ENCODE measurements at places on chromosomes 1 and 21.

DNA sequence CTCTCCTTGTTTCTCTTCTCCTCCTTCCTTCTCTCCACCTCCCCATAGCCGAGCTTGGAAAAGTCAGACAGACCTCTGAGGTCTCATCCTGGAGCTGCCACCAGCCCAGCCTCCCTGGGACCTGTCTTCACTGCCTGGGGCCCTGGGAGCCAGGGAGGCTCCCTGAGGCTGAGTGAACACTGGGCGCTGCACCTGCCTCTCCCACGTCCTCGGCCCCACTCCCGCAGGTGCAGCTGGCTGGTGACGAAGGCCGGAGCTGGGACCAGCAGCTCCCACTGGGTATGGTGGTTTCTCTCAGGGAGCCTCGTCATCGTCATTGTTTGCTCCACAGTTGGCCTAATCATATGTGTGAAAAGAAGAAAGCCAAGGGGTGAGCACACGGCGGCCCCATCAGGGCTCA, 5.3 kb downstream of the TNFRSF14 start:
- no peak overlapping the region for H3K27ac ChIP-seq
- no peaks in the 10 kb centered on the region for H3K36me3 ChIP-seq
- peaks cover 8% of the 10 kb centered on the region for H3K4me1 ChIP-seq
- H3K27me3 ChIP-seq: no peaks in the 10 kb centered on the region
- no peak overlapping the region for H3K4me3 ChIP-seq
- no peak for DNase-seq

DNA sequence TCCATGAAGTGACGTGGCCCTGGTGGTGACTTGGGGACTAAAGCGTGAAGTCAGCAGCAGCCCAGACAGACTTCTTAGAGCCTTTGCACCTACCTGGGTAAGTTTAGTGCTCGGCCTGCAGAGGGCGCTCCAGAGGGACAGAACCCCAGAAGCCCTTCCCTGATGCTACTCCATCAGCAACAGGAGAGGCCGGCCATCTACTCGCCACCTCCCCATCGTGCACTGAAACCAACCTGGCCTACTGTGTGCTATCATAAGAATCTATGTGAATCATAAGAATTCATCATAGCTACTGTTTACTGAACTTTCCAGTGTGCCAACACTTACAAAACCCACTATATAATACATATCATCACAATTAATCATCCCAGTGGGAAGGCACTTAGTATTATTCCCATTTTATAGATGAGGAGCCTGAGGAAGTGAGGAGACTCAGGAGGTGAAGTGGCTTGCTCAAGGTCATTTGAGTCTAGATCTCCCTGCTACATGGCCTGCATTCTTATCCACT, 7.9 kb upstream of the EDN2 start:
- H3K36me3 ChIP-seq: no peaks in the 10 kb centered on the region
- H3K27me3 ChIP-seq: no peaks in the 10 kb centered on the region
- no peak for DNase-seq
- no peak overlapping the region for H3K4me3 ChIP-seq

DNA sequence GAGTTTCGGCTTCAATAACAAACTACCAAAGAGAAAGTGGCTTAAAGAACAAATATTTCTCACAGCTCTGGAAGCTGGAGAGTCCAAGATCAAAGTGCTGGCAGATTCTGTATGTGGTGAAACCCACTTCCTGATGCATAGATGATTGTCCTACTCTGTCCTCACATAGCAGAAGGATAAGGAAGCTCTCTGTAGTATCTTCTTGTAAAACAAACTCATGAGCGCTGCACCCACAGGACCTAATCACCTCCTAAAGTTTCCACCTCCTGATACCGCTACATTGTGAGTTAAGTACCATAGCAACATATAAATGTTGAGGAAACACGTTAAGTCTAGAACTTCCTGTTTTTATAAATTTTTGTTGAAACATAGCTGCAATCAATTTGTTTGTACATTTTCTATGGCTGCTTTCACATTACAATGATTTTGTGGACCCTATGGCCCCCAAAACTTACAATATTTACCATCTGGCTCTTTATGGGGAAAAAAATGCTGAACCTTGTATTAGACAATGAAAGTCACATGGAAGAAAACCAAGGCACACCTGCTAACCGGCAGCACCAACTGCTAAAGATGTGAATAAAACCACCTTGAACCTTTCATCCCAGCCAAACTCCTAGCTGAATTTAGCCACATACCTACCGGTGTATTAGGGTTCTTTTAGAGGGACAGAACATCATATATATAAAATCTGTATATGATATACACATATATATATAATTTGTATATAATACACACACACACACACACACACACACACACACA, 1423.4 kb downstream of the NCAM2 start:
- H3K4me1 ChIP-seq: no peaks in the 10 kb centered on the region
- no peak for DNase-seq
- H3K27me3 ChIP-seq: no peaks in the 10 kb centered on the region
- H3K27ac ChIP-seq: no peak overlapping the region
- no peak overlapping the region for H3K4me3 ChIP-seq
- no peaks in the 10 kb centered on the region for H3K36me3 ChIP-seq

DNA sequence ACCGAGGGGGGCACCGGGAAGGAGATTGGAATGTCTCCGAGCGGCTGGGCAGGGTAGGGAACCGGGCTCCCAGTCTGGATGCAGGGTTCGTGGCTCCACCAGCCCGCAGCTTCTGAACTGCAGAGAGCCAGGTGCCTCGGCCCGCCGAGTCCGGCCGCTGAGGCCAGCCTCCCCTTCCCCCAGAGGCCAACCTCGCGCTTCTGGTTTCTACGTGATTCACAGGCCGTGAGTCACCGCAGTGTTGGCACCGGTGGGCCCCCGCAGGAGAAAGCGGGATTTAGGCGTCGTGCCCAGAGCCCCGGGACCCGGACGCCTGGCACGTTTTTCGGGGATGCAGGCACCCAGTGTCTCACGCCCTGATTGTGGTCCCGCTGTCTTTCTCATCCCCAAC, 458 bp downstream of the CRABP2 start:
- H3K27ac ChIP-seq: peak overlapping the region; percentile 93
- H3K27me3 ChIP-seq: no peaks in the 10 kb centered on the region
- peaks cover 70% of the 10 kb centered on the region for H3K4me1 ChIP-seq
- DNase-seq: no peak
- peak overlapping the region; percentile 84 for H3K4me3 ChIP-seq
- no peaks in the 10 kb centered on the region for H3K36me3 ChIP-seq

DNA sequence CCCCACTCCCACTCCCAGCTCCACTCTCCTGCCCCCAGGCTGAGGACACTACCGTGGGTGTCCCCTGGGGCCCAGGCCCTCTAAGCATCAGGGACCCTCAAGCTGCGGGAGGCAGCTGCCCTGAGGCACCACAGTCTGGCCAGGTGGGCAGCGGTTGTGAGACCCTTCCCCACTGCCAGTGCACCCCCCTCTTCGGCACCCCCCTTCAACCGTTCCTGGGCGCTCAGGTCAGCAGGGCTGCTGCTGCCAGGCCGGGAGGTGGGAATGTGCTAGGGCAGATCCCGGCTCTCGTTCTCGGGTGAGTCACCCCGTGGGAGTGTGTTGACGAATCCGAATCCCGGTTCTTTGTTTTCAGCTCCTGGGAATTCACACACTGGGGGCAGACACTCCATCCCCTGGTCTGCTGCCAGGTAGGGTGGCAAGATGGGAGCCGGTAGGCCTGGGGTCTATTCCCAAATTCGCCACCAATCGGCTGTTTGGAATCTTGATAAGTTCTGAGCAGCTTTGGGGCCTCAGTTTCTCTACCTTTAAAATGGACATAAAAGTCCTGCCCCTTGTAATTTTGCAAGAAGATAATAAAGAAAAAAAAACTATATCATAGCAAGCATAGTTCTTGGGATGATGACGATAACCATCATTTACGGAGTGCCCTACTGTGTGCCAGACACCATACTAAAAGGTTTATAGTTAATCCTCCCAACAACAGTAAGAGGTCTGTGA, 28.5 kb upstream of the CASZ1 start:
- H3K36me3 ChIP-seq: no peaks in the 10 kb centered on the region
- no peak for DNase-seq
- H3K27me3 ChIP-seq: no peaks in the 10 kb centered on the region
- H3K27ac ChIP-seq: no peak overlapping the region

DNA sequence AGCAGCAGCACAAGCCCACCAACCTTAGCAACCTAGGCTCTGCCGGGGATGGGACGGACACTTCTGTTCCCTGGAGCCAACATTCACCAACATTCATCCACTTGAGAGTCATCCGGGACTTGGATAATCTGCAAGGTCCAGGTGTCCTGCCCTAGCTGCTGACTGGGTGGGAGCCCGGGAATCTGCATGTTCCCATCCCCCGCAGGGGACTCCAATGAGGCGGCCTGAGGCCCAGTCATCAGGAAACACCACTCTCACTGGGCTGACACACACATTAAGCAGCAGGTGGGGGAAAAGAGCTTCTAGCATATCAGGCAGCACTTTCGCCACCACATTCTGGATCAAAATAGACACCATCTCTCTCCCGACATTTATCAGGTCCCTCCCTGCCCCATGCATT, 38.4 kb upstream of the CCSAP start:
- H3K4me1 ChIP-seq: peaks cover 5% of the 10 kb centered on the region
- no peak overlapping the region for H3K27ac ChIP-seq
- no peak for DNase-seq
- no peak overlapping the region for H3K4me3 ChIP-seq

GRCh38 chr1:165025805-165026204, 330.7 kb downstream of the LMX1A start:
- H3K4me1 ChIP-seq: no peaks in the 10 kb centered on the region
- no peak for DNase-seq
- H3K27me3 ChIP-seq: no peaks in the 10 kb centered on the region
- no peak overlapping the region for H3K4me3 ChIP-seq
- H3K27ac ChIP-seq: no peak overlapping the region

- H3K4me1 ChIP-seq: no peaks in the 10 kb centered on the region
- H3K4me3 ChIP-seq: no peak overlapping the region
Observed at GRCh38 chr1:221888218-221888617, 146.3 kb upstream of the DUSP10 start.

DNA sequence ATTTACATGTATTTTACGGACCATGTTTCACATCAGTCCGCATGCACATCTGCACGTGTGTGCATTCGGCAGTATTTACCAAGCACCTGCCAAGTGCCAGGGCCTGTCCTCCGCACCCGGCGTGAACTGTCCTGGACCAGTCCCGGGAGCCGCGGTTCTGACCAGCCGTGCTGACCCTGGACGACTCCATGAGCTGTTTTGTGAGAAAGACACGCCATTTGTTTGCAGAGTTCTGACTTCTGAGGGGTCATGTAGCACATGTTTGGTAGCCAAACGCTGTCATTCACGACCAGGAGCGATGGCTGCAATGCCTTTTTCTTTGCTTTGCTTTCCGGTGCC, 3.3 kb upstream of the OLIG2 start:
- H3K27me3 ChIP-seq: peaks cover 2% of the 10 kb centered on the region
- DNase-seq: no peak
- no peaks in the 10 kb centered on the region for H3K36me3 ChIP-seq
- H3K4me3 ChIP-seq: no peak overlapping the region
- H3K4me1 ChIP-seq: no peaks in the 10 kb centered on the region

GRCh38 chr1:185663771-185664296, 70.4 kb upstream of the HMCN1 start:
- peak overlapping the region; percentile 61 for H3K27ac ChIP-seq
- no peak for DNase-seq
- no peaks in the 10 kb centered on the region for H3K36me3 ChIP-seq
- no peak overlapping the region for H3K4me3 ChIP-seq
- H3K4me1 ChIP-seq: no peaks in the 10 kb centered on the region
- H3K27me3 ChIP-seq: no peaks in the 10 kb centered on the region

GRCh38 chr1:78911956-78912880, 94.3 kb downstream of the ADGRL4 start:
- no peak overlapping the region for H3K4me3 ChIP-seq
- H3K36me3 ChIP-seq: no peaks in the 10 kb centered on the region
- H3K4me1 ChIP-seq: no peaks in the 10 kb centered on the region
- no peak for DNase-seq

DNA sequence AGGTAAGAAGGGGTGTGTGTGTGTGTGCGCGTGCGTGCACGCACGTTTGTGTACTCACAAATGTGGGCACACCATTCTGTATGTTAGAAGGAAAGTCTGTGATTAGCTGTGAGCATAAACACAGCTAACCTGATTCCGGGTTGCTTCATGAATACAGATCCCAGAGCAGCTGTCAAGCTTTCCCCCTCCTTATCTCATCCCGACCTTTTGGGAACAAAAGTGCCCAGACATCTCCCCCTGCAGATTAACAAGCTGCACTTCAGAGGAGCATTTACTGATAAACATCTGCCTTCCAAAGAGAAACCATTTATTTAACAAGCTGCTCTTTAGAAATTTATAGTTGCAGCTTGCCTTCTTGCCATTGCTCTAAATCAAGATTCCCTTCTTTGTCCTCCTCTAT, 97.0 kb downstream of the MT1HL1 start:
- H3K4me3 ChIP-seq: no peak overlapping the region
- H3K27me3 ChIP-seq: 0 out of 2 replicates have a peak, but pooled peaks cover 2% of the 10 kb centered on the region
- H3K27ac ChIP-seq: no peak overlapping the region
- no peak for DNase-seq

- H3K4me1 ChIP-seq: no peaks in the 10 kb centered on the region
- H3K4me3 ChIP-seq: no peak overlapping the region
- peak; percentile 10 for DNase-seq
Observed at GRCh38 chr1:37602750-37603694, 7.3 kb upstream of the GNL2 start.

DNA sequence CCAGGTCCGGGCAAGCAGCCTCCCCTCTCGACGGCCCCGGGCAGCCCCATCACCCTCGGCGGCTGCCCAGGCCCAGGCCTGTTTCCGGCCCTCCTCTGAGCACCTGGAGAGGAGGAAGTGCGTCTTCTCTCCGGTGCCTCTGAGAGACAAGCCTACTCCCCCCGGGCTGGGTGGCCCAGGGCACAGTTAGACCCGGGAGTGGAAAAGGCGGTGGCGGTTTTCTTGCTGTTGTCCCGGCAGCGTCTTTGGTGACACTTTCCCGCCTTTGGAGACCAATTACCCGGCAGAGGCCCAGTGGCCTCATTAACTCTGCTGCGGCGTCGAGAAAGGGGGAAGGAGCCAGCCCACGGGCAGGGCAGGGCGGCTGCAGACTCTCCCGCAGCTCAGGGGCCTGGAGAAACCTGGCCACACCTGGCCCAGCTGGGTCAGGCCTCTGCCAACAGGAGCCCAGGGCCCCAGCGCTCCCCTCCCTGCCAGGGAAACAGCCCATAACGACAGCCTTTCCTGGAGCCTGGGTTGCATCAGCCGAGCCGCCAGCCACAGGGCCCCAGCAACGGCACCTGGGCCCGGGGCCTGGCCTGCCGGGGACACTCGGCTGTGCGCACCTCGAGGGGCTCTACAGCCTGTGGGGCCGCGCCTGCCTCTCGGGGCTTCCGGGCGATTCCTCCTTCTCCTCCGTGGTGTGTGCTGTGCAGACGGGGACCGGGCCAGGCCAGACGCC, 28.4 kb upstream of the C1orf159 start:
- H3K27me3 ChIP-seq: no peaks in the 10 kb centered on the region
- H3K4me3 ChIP-seq: no peak overlapping the region
- no peaks in the 10 kb centered on the region for H3K36me3 ChIP-seq

GRCh38 chr1:165306543-165307434, 49.7 kb downstream of the LMX1A start:
- no peaks in the 10 kb centered on the region for H3K27me3 ChIP-seq
- DNase-seq: no peak
- H3K4me3 ChIP-seq: no peak overlapping the region
- H3K27ac ChIP-seq: no peak overlapping the region
- H3K36me3 ChIP-seq: no peaks in the 10 kb centered on the region

- H3K4me1 ChIP-seq: peaks cover 4% of the 10 kb centered on the region
- no peak for DNase-seq
- peaks cover 6% of the 10 kb centered on the region for H3K36me3 ChIP-seq
- H3K27me3 ChIP-seq: no peaks in the 10 kb centered on the region
Observed at GRCh38 chr1:100037656-100037926, 67.8 kb downstream of the SLC35A3 start.

GRCh38 chr1:20371883-20372282, 81.2 kb downstream of the VWA5B1 start:
- DNase-seq: no peak
- H3K4me3 ChIP-seq: no peak overlapping the region
- peaks cover 15% of the 10 kb centered on the region for H3K27me3 ChIP-seq
- no peaks in the 10 kb centered on the region for H3K36me3 ChIP-seq
- no peaks in the 10 kb centered on the region for H3K4me1 ChIP-seq

Measured in Panc1 (cell line).